Type B pancreatic cell (in vitro differentiated cells): ENCODE measurements at places on chromosomes 3 and 15.

- DNase-seq, result no peak
These were observed 162.8 kb downstream of the PTPRG start for GRCh38 chr3:61724183-61724582.

- no peak for DNase-seq
These were observed 113.9 kb downstream of the SNRPN start for GRCh38 chr15:25068696-25069095.

DNA sequence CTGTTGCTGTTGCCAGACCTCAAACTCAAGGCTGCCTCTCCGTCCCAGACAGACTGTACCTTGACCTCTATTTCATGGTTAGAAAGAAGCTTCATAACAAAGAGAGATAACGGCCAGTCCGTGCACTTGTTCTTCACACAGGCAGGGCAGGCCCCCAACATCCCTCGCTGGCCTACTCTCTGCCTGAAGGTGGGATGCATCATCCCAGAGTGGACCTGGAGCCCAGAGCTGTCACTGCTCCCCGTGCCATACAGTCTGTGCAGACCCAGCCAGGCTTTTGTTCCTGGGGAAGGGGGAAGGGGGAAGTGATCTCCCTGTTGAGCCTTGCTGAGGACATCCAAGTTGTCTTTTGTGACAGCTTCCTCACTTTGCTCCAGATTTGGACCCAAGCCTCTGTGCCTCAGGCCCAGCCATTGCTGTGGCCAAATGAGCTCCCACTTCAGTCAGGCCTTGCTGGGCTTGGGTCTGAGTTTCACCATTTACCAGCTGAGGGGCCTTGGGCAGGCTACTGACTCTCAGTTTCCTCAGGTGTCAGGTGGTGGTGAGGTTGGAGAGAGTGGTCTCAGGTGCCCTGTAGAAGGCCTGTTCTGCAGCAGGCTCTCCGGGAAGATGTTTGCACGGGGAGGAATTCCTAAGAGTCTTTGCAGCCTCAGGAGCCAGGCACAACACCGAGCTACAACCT, 141.6 kb downstream of the DNAJB8 start:
- peak; percentile 51 for DNase-seq

- DNase-seq, result no peak
These were observed 53.5 kb downstream of the DTWD1 start for GRCh38 chr15:49674370-49674769.

- DNase-seq, result no peak
These were observed 47.8 kb downstream of the BOC start for GRCh38 chr3:113259196-113259595.

- DNase-seq, result no peak
These were observed 656.8 kb upstream of the NECTIN3 start for GRCh38 chr3:110414855-110415254.

- DNase-seq, result no peak
These were observed 519.8 kb upstream of the MDFIC2 start for GRCh38 chr3:70832089-70832833.
